ENCODE measurements at places on chromosomes 12 and 14.

DNA sequence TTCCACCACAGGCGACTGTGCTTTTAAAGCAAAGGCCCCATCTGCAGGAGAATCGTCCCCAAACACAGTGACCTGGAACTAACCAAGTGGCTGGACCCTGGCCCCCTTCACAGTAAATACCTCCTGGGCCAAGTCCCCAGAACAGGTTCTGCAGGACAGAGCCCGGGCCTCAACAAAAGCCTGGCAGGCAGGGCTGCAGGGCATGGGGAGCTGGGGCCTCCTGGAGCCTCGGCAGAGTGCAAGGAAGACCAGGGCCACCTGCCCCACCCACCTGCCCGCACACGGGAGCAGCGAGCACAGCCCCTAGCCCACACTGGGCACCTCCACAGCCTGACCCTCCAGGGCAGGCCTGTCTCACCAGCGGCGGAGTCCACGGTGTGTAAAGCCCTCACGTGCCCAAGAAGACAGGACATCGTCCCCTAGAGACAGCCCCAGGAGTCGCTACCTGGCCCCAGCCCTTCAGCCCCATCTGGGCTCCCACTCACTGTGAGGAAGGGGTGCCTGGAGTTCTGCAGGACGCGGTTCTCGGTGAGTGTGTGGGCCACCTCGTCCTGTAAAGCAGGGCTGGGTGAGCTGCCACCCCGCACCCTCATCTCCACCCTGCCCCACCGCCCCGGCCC lies 21.0 kb downstream of the AKT1 start:
- DNase-seq, result no peak

GRCh38 chr12:81141217-81141616 lies 63.3 kb downstream of the ACSS3 start:
- DNase-seq, result no peak

GRCh38 chr14:80213602-80214001 lies 2.3 kb upstream of the DIO2 start:
- no peak for DNase-seq

- no peak for DNase-seq
Measured at GRCh38 chr12:96743606-96744005, 163.5 kb upstream of the NEDD1 start.

DNA sequence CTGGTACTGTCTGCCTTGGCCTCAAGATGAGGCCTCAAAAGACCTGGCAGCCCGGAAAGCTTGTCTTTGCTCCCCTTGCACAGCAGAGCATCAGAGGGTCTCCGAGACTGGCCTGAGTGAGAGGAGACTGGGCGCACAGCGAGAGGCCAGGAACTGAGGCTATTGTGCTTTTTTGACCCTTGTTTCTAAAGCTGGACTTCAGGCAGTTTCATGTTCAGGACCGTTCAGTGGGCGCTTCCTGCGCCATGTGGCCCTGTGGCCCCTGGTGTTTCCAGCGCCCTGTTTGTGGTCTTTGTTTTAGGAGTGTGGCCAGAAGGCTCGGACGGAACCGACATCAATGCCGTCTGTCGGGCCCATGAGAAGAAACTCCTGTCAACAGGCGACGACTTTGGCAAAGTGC lies 126.3 kb upstream of the EVL start:
- no peak for DNase-seq

- DNase-seq, result no peak
Measured at GRCh38 chr12:57368349-57369095, 62.3 kb downstream of the R3HDM2 start.

- no peak for DNase-seq
Measured at GRCh38 chr12:93785249-93786010, 108.3 kb downstream of the CRADD start.

DNA sequence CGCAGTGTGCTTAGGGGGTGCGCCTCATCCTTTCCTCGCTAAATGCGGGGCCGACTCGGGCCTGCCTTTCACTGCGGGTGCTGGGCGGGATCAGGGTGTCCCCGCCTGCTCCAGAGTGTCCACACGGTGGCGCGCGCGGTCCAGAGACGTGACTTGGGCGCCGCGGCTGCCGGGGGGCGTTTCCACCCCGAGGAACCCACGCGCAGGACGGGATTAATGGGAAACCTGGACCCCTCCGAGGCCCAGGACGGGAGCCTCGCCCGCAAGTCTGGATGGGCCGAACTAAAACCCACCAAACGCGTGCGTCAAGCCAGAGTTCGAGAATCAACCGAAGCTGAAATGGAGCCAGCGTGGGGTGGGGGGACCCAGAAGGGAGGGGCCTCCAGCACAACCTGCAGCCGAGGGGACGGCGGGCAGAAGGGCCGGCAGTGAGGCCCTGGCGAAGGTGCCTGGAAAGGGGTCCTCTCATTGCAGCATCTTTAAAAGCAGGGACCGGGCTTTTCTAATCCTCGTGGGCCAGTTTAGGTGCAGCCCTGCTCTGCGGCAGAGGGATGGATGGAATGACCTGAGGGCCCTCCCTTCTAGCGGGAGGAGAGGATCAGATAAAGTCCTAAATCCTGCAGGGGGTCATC lies 93.3 kb downstream of the NINJ2 start:
- peak; percentile 95 for DNase-seq

GRCh38 chr14:20143911-20144310 lies 5.3 kb downstream of the OR4N5 start:
- no peak for DNase-seq

- no peak for DNase-seq
Measured at GRCh38 chr12:27003421-27004381, 10.5 kb downstream of the TM7SF3 start.

DNA sequence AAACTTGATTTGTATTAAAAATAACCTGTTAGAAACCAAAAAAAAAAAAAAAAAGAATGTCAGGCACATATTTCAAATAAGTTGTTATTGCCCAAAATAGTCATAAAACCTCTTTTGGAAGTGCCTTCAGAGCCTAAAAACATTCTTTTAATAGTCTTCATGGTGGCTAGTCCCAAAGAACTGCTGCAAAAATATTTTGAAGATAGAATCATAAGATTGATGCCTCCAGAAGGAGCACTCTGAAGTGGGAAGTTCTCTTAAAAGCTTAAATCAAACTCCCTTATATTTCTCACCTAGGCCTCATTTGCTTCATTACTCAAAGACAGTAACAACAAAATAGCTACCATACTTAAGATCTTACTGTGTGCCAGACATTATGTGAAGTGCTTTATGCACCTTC lies 27.2 kb upstream of the NT5DC3 start:
- DNase-seq, result no peak

DNA sequence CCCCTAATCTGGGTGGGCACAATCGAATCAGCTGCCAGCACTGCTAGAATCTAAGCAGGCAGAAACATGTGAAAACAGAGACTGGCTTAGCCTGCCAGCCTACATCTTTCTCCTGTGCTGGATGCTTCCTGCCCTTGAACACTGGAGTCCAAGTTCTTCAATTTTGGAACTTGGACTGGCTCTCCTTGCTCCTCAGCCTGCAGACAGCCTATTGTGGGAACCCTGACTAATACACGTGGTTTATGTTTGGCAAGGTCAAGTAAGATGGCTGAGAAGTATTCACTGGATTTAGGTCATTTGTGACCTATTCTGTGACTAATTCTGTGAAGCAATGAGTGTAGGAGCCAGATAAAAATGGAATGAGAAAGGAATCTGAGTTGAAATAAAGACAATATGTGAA lies 11.0 kb downstream of the GPR135 start:
- no peak for DNase-seq

GRCh38 chr14:43356979-43357545 lies 1150.0 kb downstream of the FSCB start:
- no peak for DNase-seq

- no peak for DNase-seq
Measured at GRCh38 chr12:106018286-106018685, 120.5 kb downstream of the NUAK1 start.

DNA sequence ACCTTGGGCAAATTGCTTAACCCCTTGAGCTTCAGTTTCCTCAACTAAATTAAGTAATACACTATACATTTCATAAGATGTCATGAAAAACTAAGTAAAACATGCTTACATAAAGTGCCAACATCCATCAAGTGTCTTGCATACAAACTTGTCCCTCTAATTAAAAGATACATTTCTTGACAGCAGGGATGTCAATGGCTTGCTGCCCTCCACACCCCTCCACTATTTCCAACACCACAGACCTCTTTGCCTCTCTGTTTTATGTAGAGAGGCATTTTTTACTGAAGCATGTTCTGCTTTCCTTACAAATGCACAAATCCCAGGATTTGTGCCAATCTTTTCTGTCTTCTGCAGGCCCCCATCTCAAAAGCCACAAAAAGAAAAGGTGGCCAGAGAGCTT lies 89.0 kb upstream of the HOXC13 start:
- no peak for DNase-seq

DNA sequence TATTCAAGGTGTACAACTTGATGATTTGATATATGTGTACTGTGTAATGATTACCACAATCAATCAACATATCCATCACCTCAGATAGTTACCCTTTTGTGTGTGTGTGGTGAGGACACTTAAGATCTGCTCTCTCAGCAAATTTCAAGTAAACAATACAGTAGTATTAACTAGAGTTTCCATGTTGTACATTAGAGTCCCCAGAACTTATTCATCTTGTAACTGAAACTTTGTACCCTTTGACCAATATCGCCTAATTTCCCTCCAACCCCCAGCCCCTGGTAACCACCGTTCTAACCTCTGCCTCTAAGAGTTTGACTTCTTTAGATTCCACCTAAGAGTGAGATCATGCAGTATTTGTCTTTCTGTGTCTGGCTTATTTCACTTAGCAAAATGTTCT lies 12.1 kb downstream of the ADCK1 start:
- no peak for DNase-seq

DNA sequence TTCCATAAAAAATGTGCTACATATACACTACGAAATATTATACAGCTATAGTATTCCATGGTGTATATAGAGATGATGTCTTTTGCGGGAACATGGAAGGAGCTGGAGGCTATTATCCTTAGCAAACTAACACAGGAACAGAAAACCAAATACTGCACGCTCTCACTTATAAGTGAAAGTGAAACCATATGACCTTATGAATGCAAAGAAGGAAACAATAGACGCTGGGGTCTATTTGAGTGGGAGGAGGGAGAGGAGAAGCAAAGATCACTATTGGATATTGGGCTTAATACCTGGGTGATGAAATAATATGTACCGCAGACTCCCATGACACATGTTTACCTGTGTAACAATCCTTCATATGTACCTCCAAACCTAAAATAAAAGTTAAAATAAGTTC lies 142.8 kb downstream of the LRFN5 start:
- DNase-seq, result no peak

- DNase-seq, result no peak
Measured at GRCh38 chr14:87998482-87998881, 5.5 kb upstream of the GALC start.

DNA sequence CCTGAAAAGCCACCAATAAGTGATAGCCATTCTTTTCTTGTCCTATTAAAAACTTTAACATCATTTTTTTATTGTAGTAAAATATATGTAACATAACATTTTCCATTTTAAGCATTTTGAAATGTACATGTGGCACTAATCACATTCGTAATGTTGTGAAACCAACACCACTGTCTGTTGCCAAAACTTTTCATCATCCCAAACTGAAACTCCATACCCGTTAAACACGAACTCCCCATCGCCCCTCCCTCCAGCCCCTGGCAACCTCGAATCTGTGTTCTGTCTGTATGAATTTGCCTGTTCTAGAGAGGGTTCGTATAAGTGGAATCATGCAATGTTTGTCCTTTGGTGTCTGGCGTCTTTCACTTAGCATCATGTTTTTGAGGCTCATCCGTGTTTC lies 75.9 kb downstream of the CCDC92 start:
- peak; percentile 78 for DNase-seq

- no peak for DNase-seq
Measured at GRCh38 chr12:65894088-65894487, 69.8 kb downstream of the HMGA2 start.

DNA sequence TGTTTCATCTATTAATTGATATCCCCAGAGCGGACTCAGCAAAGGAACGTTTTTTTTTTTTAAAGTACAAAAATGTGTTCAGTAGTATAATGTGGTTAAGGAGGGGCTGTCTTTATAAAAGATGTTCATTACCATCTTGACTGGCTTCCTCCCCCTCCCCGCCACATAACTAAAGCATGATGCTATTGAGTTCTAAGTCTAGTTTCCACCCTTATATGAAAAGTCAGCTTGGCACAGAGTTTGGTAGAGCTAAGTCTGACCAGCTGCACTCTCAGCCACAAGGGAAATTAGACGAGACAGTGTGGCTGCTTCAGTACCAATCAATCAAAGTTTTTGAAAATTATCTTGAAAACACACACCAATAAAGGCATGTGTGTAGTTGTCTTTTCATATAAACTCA lies 1.9 kb upstream of the MYBPC1 start:
- DNase-seq, result no peak

GRCh38 chr14:82779301-82779700 lies 1245.6 kb upstream of the SEL1L start:
- DNase-seq, result no peak

DNA sequence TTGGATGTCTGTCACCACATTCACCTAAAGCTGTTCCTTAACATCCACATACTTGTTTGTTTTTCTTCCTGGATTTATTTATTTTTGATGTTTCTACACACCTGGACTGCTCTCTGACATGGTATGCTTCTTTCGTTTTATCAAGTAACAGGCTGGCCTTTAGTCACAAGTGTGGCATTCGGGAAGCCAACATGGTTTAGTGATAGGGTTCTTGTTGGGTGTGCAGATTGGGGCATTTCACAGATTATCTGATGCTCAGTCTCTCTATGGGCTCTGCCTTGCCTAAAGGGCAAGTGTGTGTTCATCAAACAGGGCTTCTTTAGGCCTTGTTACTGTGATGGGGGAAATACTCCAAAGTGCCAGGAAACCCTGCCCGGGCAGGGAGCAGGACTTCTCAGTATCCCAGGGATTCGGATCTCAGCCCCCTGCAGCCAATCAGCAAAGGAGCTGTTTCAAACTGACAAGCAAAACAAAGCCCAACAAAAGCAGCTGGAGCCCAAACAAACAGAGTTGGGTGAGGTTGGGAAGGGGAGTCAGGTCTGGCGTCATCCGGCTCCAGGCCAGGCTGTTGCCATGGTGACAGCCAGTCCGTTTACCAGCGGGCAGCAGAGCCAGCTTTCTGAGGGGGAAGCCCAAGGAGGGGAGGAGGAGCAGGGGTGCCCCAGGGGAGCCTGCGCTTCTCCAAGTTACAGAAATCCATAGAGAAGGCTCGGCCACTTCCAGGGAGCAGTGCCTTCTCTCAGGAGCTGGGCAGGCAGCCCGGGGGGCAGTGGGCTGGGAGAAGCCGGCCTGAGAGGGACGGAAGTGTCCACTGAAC lies 31.9 kb downstream of the FOS start:
- peak; percentile 92 for DNase-seq

GRCh38 chr12:71969330-71969729 lies 30.7 kb downstream of the TPH2 start:
- no peak for DNase-seq

GRCh38 chr14:80150301-80150700 lies 61.0 kb downstream of the DIO2 start:
- no peak for DNase-seq

DNA sequence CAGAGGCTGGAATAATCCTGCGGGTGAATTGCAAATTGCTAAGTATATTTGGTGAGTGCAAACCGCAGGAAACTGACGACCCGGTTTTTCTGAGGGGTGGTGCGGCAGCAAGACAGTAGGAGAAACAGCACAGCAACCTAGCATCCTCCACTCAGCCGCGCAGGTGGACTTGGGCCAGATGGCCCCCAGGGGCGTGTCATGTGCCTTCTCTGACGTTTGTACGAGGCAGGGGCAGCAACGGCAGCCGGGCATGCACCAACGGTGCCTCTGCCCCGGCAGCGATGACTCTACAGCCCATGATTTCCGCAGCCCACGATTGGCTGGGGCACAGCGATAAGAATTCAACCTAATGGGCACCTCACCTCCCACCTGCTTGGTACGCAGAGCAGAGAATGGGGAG lies 11.1 kb upstream of the CLEC2A start:
- no peak for DNase-seq

GRCh38 chr14:99986396-99986795 lies 78.8 kb upstream of the EVL start:
- DNase-seq, result no peak
